MM.1S (cell line): ENCODE measurements at places on chromosomes 1 and 21.

DNA sequence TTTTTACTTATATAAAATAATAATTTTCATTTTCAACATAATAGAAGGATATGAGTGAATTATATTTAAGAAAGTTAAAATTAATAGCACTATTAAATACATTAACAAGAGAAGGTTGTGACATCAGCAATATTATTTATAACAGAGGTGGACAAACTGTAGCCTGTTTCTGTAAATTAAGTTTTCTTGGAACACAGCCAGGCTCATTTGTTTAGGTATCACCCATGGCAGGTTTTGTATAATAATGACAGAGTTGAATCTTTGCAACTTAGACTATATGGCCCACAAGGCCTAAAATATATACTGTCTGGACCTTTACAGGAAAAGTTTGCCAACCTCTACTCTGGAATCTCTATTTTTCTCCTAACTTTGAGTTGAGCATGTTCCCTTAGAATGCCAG lies 42.8 kb upstream of the CACYBP start:
- no peak for DNase-seq

- DNase-seq: peak; percentile 93
Observed at GRCh38 chr1:151594143-151594625, 17.7 kb upstream of the SNX27 start.

GRCh38 chr21:46551636-46552241 lies 53.1 kb downstream of the S100B start:
- no peak for DNase-seq

- no peak for DNase-seq
Observed at GRCh38 chr1:27122652-27123051, 32.3 kb downstream of the SLC9A1 start.
